Spinal cord (tissue), 10 donors: ENCODE measurements at places on chromosomes 5 and 9. TPM values are rescaled to one million over a fixed set of nuclear protein-coding genes. Genes with fewer than 3 reads are reported as not detected.

Gene ADAMTS19
- 7.5 TPM for total RNA-seq

Gene SMIM33
- not detected for total RNA-seq

Gene WNK2
- 37.5 TPM for total RNA-seq

Gene PCDHA11
- total RNA-seq: 10.8 TPM

Gene GPR150
- total RNA-seq: 0.50 TPM
